ENCODE measurements at places on chromosomes 6 and 20.

DNA sequence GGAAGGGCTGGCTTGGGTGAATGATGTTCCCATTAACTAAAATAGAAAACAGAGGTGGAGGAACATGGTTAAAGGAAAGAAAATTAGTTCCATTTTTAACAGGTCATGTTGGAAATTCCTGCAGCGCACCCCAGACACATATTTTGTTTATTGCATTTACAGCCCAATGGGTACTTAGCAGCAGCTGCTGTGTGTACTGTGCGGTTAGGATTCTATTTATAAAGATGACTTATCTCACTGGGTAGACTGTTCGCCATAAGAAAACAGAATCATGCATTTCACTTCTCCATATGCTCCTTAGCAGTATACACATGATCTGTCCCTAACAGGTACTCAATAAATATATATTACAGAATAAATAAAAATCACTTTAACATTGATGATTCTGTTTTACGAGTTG is 135.8 kb downstream of the SLC35F1 start:
- no peak for DNase-seq

DNA sequence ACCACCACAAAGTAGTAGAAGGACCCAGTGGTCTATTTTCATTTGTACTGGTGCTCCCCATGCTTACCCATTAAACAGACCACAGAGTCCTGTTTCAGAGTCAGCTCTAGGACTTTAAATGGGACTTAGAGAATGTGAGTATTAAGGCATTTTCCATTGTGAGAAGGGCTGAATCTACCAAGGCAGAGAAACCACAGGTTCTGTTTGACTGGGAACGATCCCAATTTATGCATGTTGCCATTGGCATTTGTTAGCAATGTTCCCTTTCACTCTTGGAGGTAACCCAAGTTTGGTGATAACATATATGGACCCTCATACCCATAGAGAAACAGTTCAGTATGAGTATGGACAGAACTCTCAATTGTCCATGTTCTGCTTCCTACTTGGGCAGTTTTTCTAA is 672.8 kb downstream of the KIF16B start:
- no peak for DNase-seq

GRCh38 chr20:5364997-5365597 is 48.3 kb upstream of the PROKR2 start:
- no peak for DNase-seq

DNA sequence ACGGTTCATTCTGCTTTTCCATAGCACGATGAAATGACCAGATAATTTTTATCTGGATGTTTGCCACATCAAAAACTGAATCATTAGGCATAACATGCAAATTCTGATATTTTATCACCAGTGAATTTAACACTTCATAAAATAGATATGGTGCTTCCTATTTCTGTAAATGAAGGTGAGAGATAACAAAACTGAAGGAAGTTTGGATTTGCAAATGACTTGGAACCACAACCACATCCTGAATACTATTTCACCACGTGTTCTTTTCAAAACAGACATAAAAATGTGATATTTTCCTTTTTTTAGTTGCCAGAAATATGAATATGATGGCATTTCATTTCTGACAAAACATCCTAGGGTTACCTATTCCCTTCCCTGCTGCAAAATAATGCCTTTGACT is 146.1 kb downstream of the EDN1 start:
- no peak for DNase-seq

- DNase-seq = peak; percentile 21
These were observed 7.0 kb upstream of the CDK19 start for GRCh38 chr6:110822249-110822648.

DNA sequence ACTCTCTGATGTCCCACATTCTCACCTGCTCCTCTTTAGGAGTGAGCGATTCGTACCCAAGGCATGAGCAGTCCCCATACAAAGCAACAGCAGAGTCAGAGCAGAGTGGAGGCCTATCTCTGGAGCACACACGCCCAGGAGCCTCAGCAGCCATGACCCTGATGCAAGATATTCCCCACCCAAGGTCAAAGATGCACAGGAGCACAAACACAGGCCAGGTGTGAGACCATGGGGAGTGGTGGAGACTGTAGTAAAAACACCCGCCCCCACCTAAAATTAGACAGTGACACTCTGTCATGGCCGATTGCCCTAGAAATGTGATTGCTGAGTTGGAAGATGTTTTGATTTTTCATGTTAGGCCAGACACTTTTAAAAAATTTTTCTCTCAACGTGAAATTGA is 21.4 kb downstream of the RRBP1 start:
- DNase-seq = no peak

DNA sequence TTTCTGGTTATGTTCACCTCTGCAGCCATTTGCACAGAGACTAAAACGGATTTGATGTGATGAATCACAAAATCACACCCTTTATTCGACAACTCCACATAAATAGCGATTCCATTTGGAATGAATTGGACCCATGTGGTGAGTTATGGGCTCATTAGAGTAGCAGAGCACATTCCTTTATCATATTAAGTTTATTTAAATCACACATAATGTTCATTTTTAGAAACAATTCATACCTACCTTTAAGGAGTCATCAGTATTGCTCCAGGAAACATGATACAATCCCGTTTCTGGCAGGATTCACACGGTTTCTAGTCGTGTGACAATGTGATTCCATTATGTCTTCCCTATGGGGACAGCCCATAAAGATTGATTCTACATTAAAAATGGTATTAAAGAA is 303.5 kb downstream of the CDH4 start:
- DNase-seq = no peak

DNA sequence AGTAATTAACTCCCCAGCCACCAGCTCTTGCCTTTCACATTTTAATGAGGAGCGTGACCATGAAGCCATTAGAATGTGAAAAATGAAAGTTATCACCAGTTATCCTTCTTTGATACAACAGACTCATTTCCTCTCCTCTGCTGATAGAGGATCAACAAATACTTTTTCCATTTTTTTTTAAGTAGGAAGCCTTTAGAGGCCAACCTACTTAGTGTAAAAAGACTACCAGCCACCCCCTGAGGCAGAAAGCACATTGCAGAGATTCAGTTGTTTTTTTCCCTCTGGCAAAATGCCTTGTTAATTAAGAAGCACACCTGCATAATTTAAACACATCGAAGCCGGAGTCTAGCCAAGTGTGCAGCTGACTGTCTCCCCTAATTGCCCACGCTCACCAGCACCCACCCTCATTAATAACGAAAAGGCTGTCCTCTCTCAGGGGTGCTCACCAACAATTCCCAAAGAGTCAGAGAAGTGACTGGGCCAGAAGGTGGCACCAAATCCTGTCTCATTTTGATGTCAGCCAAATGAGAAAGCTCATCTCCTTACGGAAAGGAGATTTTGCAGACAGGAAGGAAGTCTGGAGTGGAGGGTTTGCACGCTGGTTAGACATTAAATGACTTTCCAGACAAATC is 60.9 kb upstream of the MC3R start:
- no peak for DNase-seq

DNA sequence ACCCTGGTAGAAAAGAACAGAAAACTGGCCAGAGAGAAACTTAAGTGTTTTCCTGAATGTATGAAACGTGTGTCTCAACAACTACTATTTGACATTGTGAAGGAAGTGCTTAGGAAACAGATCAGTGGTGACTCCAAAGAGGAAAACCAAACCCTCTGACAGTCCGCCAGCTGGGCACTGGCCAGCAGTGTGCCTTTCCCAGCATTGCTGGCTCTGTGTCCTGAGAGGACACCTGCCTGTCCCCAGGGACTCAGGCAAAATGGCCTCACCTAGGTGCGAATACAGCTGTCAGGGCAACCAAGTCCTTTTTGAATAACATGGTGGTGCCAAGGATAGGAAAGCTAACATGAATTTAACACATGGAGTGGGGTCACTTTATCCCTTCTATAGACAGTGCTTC is 72.5 kb downstream of the NDUFAF5 start:
- DNase-seq = no peak

- no peak for DNase-seq
These were observed 267.8 kb downstream of the PTPRK start for GRCh38 chr6:128252341-128253176.

- no peak for DNase-seq
These were observed 63.5 kb downstream of the EZR start for GRCh38 chr6:158755636-158756035.

DNA sequence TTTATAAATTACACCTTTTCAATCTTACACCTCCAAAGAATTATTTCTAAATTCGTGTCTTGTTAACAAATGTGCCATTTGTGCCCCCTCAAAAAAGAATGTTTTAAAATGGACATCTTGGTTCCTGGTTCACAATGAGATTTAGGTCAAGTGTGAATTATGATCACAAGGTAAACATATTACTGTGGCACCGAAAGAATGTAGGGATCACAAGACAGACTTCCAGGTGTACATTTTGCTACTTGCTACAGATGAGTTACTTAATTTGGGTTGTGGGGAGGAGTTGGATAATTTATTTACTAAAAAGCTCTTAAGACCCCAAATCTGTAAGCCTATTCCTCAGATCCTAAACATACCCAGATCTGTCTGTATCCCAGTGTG is 25.0 kb upstream of the ADTRP start:
- no peak for DNase-seq

DNA sequence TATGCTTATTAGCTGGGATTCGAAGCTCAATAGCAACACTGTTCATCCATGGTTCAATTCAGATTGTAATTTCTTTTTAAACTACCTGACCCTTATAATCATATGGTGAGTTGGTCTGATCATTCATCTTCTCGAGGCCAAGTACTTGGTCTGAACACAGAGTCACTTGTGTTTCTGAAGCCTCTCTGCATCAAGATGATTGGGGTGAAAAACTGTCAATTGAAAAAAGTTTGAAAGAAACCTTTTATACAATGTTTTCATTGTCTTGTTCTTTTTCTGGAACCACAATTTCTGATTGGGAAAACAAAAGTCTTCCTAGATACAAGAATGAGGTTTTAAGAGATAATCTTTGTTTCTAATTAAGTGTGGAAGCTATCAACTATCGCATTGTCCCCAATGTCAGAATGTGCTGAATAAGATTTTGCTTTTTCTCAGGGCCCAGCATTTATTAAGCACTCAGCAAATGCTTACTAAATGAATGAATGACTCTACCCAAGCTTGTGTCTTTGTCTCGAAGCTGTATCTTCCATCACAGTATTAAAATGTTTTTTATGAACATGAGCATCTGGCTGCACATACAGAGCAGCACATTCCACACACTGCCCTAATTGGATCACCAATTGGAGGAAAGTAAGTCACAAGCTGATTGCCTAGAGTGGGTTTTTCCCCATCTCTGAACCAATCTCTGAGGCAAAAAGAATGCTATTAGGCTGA is 45.0 kb upstream of the MOXD1 start:
- DNase-seq = no peak

GRCh38 chr6:3825851-3826581 is 23.2 kb upstream of the FAM50B start:
- DNase-seq = peak; percentile 97

GRCh38 chr6:2503816-2504494 is 246.8 kb downstream of the MYLK4 start:
- no peak for DNase-seq

DNA sequence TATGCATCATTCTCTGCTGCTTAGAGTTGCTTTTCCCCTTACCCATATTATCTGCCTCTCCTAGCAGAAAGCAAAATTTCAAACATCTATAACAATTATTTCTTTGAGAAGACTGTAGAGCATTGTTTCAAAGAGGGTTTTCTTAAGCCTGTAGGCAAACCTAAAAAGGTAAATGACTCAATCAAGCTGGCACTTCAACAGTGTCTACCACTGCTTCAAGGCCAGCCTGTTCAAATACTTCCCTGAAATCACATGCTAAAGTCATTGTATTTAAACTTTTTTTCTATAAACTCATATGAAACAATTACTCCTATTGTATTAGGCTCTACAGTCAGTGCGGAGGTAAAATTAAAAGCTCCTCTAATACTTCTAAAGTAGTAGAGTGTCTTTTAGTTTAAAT is 87.1 kb downstream of the OGFRL1 start:
- no peak for DNase-seq

GRCh38 chr6:34319471-34319885 is 70.7 kb upstream of the SMIM29 start:
- no peak for DNase-seq

DNA sequence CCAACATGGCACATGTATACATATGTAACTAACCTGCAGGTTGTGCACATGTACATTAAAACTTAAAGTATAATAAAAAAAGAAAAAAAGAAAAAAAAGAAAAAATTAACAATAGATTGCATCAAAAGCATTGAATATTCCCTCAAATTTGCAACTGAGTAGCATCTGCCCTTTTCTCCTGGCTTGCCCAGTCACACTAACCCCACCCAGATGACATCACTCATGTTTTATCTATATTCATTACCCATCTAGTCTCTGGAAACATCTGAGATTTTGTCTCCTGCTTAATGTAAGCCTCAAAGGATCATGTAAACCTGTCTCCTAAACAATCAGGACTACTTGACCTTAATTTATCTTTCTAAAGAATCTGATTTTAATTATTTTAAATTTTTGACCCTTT is 706.8 kb downstream of the CD109 start:
- DNase-seq = no peak

DNA sequence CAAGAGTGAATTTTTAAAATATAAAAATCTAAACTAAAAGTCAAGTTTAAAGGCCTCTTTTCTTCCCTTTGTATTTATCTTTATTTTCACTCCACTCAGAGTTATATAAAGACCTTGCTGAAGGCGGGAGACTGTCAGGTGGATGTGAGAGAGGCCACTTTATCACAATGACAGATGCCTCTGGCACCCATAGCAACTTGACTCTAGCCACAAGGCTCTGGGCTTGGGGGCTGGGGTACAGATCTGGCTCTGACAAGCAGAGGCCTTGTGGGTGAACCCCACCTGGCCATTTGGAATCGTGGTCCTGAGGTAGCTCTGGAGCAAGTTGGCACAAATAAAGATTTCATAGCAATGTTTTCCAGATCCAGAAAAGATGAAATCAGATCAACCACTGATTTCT is 417.2 kb downstream of the RFPL4B start:
- no peak for DNase-seq

- peak; percentile 88 for DNase-seq
These were observed 280.0 kb downstream of the SOX4 start for GRCh38 chr6:21873562-21873961.

- DNase-seq = no peak
These were observed 156.6 kb downstream of the NFATC2 start for GRCh38 chr20:51385646-51386530.

GRCh38 chr6:49462599-49462926 is 490 bp downstream of the MMUT start:
- no peak for DNase-seq

Measured in AG09309 (cell line).